ENCODE measurements at places on chromosomes 4 and X.

DNA sequence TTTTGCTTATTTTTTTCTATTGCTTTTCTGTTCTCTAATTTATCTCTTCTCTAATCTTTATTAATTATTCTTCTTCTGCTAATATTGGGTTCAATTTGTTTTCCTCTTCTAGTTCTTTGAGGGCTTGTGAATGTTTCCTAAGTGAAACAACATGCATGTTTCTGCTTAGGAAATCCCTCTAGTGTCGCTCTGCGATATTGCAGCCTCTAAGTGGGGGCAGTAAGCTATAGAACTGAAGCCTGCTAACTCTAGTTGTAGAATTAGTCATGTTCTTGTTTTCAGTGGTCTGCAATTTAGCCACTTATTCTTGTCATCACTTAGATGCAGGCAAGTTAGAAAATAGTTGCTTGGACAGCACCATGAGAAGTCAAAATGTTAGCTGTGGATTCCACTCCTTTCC, 222.6 kb downstream of the SPIN4 start:
- no peak for DNase-seq

GRCh38 chr4:188955066-188955465, 815.8 kb downstream of the TRIML1 start:
- no peak for DNase-seq

- DNase-seq: no peak
Measured at GRCh38 chrX:38627683-38628082, 66.3 kb downstream of the TSPAN7 start.

DNA sequence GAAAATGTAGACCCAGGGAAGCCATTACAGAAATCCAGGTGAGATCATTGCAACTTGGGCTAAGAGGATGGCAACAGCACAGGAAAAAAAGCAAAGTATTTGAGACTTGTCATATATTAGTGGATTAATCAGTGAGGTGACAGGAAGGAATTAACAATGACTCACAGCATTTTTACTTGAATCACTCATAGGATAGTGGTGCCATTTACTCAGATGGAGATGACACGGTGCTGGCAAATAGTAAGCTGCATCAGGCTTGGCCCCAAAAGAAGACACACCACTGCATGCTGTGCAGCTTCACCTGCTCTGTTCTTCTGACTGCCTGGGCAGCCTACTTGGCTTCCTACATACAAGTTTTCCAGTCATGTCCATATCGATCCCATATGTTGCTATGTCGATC, 144.8 kb downstream of the FRYL start:
- no peak for DNase-seq

DNA sequence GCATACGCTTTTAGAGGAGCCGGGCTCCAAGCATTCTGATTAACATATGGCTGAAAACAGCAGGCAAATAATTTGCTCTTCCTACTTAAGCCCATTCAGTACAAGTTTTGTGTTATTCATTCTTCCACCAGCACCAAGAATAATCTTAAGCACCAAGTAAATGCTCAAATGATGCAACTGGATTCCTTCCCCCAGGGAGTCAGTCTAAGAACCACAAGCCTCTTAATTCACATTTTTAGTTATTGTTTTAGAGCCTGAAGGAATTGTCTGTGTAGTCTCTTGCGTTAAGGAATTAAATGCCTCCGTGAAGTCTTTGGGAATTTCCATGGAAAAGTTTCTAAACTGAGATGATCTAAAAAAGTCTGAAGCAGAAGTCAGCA, 61.5 kb upstream of the MAGEB2 start:
- no peak for DNase-seq

GRCh38 chrX:1239681-1240142, 27.3 kb upstream of the CRLF2 start:
- DNase-seq: no peak

DNA sequence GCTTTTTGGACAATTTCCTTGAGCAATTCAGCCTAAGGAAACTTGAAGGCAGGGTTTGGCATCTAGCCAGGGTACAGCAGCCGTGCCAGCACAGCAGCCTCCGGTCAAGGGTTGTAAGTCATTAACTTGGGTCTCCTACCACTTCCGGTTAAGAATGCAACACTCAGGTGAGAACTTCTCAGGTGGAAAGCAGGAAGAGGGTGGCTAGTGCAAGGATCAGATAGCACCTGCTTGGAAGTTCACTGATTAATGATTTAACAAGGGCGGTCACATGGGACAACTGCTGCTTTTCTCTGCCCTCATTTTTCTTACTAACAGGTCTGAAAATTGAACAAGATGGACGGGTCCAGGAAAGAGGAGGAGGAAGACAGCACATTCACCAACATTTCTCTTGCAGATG, 30.1 kb upstream of the SCOC start:
- no peak for DNase-seq

DNA sequence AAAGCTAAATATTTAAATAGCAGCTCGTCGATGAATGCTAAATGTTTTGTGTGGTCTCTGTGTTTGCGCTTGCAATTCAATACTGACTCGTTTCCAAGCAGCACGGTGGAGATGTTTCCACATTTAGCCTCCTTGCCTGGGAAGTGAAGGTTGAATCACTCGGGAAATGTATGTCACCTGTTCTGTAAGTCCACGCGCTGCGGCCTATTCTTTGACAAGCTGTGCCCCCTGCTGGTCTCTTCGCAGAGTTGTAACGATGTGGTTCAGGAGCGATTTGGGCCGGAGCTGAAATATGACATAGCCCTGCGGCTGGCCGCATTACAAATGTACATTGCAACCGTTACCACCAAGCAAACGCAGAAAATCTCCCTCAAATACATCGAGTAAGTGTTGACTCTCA, 89.6 kb upstream of the PRPS2 start:
- DNase-seq: peak; percentile 15

DNA sequence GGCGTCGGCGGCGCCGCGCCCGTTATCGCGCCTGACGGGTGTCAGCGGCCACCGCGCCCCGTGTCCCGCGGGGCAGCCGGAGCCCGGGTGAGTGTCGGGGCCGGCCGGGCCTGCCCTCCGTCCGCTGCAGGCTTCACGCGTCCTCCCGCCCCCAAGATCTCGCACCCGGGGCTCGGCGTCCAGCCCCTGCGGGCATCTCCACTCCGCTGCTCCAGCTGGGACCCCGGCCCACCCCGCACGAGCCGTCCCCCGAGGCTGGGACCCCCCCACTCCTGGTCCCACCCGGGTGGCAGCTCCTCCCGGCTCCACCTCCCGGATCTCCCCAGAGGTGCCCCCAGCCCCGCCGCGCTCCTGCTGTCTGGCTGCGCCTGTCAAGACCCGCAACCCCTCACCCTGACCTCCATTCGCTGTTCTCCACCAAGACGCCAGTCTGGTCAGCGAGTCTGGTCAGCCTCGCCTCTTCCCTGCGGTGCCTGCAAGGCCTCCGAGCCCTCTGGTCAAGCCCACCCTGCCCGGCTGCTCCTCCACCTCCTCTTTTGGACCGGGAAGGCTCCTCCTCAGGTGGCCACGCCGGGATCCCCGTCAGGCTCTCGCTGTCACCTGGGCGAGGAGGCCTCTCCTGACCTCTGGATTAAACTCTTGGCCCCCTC, 66.0 kb upstream of the NKX1-1 start:
- DNase-seq: no peak

GRCh38 chrX:11768039-11768438, 10.0 kb downstream of the MSL3 start:
- DNase-seq: no peak

GRCh38 chrX:109959356-109959871, 43.5 kb upstream of the TMEM164 start:
- no peak for DNase-seq

DNA sequence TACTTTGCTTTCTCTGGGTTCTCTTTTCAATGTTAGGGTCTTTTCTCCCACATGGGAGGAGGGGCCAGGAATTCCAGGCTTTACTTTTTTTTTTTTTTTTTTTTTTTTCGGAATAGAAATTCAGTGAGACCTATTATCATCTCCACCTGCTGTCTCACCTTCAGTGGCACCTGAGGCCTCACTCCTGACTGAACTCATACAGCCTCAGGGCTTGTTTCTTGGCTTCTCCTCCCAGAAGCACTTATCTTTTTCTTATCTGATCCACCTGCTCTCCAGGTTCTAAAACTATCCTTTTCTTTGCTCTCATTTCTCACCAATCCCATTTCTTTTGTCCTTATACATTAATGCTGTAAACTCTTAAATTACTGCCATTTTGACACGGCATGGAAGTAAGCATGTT, 117.3 kb upstream of the PPP3CA start:
- no peak for DNase-seq

DNA sequence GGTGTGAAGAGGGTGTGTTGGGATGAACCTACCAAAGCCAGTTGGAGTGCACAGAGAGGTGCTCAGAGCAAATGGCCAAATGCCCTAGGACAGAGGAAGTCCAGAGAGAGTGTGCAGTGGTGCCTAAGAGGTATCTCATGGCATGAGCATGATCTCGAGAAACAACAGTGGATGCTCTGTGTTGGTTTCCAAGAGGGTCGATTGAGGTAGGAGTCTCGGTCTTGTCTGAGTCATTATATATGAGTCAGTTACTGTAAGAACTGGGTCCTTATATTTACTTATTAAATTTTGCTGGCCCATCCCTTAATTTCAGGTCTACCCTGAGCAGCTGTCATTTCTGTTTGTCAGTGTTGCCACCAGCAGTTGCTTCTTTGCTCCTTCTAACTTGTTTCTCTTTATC, 86.6 kb upstream of the TMEM150C start:
- DNase-seq: no peak

- no peak for DNase-seq
Measured at GRCh38 chr4:82741188-82741587, 57.4 kb downstream of the SCD5 start.

- no peak for DNase-seq
Measured at GRCh38 chr4:44700427-44700826, 22.2 kb downstream of the GUF1 start.

DNA sequence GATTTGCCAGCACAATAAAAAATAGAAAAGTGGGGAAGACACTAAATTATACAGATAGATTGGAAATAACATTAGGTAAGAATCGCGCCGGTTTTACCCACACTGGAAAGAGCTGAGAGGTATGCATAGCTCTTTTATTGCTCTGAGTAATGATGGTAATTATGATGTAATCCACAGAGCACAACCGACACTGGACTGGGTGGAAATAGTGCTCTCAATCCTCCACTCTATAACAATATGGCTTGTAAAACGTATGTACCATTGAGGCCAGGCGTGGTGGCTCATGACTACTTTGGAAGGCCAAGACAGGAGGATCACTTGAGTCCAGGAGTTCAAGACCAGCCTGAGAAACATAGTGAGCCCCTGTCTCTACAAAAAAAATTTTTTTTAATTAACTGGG, 104.3 kb upstream of the RAPGEF2 start:
- no peak for DNase-seq
